Stimulated activated CD4-positive, alpha-beta T cell treated with anti-CD3 and anti-CD28 coated beads, Interleukin-12 subunit alpha, Interleukin-12 subunit beta, amount 100 ng/mL, for 48 hours (primary cell): ENCODE measurements at places on chromosomes 13 and 19.
A peak's percentile ranks its signal among the peaks of the same experiment; 100 is the strongest.

DNA sequence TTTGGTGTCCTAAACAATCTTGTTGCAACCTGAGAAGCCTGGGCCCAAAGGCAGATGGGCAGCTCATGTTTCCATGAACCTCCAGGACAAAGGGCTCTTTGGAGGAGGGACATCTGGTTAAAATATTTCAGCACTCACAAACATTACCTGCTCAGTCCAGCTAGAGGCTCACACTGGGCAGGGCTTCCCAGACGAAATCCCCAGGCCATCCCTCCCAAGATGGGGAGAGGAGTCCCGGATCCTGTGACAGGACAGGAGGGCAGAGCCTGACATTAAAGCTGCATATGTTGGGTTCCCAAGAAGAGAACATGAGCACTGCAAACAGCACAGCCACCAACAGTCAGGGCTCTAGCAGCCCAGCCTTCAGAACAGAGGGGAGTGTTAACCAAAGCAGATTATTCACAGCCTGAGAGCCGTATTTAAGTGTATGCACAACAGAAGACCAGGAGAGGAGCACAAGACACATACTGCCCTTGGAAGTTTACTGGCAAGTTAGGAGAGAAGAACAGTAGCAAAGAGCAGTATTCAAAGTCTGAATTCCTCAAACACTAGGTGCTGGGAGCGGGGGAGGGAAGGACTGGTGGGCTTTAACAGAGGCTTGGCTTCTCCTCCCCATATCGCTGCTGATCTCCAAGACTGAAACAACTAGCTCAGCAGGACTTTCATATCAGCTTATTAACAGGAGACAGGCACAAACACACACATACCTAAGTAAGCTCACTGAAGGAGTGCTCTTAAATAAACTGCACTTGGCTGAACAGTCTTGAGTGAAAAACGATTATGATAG, 12.3 kb downstream of the ATP7B start:
- DNase-seq: no peak

DNA sequence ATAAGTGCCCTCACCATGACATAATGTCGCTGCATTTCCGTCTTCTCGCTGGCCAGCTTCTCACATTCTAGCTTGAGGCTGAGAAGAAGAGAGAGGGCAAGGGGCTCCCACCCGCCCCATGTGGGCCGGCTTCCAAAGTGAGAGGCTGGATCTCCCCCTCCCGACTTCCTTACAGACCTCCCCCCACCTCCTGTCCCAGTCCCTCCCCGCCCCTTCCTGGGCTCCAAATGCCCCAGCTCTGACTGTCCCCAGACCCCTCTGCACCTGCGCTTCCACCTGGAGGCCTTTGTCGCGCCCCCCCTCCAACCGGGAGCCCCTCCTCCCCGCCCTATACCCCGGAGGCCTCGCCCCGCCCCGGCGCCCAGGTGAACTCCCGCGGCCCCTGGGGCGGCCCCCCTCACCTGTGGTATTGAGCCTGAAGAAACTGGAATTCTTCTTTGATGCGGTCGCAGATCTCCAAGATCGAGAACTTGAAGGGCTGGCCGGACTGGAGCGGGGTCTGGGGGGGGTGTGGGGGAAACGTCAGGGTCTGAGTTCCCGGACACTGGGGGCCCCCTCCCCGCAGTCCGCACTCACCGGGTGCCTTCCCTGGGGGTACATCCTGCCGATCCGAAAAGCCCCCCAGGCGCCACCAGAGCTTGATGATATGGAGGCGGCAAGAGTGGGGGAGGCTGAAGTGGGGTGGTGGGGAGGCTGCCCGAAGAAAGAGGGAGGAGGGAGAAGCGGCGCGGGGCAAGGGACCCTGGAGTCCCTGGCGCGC, 595 bp downstream of the TLE2 start:
- DNase-seq: no peak

- DNase-seq: no peak
Observed at GRCh38 chr13:59774491-59774971, 389.2 kb downstream of the DIAPH3 start.

- peak; percentile 13 for DNase-seq
Observed at GRCh38 chr13:75635828-75636435, at the start of gene LMO7. Gene LMO7, plus strand, starts transcription at chr13:75636330. Its CDS starts 328 bp downstream, at chr13:75636658.

GRCh38 chr13:38804536-38804935, 117.7 kb downstream of the FREM2 start:
- no peak for DNase-seq

- DNase-seq: no peak
Observed at GRCh38 chr13:112177450-112178288, 110.7 kb downstream of the SOX1 start.

DNA sequence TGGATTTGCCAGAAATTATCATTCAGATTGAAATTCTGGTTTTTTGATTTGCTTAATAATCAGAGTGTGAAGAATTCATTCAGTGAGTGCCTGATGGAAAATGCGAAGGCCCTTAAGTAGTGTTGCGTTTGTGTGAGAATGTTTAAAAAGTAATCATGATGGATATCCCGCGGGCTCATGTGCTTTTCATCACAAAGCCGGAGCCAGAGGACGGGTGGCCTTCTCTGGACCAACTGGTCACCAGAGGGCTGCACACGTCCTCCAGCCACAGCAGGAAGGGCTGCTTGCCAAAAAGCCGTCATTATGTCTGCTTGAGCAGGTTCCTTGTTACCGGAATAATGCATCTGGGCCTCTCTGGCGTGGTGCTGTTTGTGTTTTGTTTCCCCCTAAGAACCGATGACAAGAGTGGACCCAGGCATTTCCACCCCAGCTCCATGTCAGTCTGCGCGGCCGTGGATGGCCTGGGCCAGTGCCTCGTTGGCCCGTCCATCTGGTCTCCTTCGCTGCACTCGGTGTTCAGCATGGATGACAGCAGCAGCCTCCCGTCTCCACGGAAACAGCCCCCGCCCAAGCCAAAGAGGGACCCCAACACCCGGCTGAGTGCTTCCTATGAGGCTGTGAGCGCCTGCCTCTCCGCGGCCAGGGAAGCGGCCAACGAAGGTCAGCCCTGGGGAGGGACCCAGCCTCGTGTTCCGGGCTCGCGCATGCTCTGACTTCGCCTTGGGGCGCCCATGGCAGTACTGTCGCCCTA, 497.7 kb downstream of the MYO16 start:
- DNase-seq: no peak

GRCh38 chr19:7927605-7928333, 1.8 kb upstream of the CTXN1 start:
- no peak for DNase-seq

GRCh38 chr19:43306097-43306496, 36.8 kb upstream of the PSG9 start:
- no peak for DNase-seq

GRCh38 chr13:62324842-62325241, 909.2 kb upstream of the PCDH20 start:
- no peak for DNase-seq

- DNase-seq: no peak
Observed at GRCh38 chr19:10617409-10618121, 7.8 kb upstream of the SLC44A2 start.

DNA sequence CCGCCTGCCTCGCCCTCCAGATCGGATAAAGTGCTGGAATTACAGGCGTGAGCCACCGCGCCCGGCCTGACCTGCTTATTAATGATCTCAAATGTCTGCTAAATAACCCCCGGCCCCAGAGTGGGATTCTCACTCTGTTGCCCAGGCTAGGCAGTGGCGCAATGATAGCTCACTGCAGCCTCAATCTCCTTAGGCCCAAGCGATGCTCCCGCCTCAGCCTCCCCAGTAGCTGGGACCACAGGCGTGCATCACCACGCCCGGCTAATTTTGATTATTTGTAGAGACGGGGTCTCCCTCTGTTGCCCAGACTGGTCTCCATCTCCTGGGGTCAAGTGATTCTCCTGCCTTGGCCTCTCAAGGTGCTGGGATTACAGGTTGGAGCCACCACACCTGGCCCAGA, 626 bp upstream of the ATP5F1D start:
- DNase-seq: no peak

- DNase-seq: no peak
Observed at GRCh38 chr19:49356382-49356781, 5.8 kb downstream of the TEAD2 start.

- DNase-seq: no peak
Observed at GRCh38 chr19:38148337-38148736, 75.7 kb downstream of the DPF1 start.

DNA sequence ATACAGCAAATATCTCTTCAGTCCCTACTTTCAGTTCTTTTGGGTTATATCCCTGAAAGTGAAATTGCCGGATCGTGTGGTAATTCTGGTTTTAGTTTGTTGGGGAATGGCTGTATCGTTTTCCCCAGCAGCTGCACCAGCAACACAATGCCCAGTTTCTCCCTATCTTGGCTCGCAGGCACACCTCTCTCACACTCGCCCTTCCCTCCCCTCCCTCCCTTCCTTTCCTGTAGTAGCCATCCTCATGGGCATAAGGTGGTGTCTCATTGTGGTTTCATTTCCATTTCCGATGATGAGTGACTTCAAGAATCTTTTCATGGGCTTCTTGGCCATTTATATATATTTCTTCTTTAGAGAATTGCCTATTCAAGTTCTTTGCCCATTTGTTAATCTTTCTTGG, 8.6 kb upstream of the GPR18 start:
- DNase-seq: no peak

DNA sequence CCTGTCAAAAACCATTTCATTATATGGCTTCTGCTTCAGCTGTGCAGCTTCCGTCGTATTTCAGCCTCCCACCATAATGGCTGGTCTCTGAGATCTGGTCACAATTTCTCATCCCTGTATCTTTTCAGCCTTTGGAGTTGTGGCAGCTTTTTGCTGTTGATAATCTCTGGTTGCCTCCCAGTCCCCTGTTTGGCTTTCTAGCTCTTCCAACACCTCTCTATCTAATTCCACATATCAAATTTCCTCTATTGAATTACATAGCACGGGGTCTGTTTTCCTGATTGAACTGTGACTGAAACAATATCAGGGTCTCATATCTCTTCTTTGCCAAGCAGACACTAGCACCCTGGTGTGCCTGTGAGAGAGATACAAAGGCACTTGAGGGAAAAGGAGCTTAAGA, 222.1 kb upstream of the OBI1 start:
- DNase-seq: no peak

DNA sequence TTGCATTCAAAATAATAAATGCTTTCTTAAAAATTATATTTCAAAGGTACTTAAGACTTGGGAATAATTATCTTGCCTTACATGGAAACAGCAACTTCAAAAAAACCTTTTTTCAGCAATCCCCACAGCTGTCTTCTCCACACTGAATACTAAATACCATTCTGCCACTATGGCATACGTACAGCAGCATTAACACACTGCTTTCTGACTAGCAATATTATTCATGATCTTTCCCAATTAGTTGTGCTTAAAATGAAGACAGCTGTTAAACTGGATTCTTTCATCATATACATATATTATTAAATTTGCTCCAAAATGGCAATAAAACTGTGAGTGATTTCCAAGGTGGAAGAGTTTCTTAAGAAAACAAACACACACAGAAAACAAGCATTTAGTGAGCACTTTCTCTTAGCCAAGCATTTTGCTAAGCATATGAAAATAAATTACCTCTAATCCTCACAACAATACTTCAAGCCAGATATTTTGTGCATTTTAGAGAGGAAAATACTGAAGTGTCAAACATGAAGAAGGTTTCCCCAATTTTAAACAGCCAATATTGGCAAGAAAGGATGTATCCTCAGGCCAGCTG, 609.5 kb downstream of the SLITRK1 start:
- no peak for DNase-seq

GRCh38 chr13:110359840-110360301, 52.8 kb downstream of the COL4A2 start:
- DNase-seq: no peak

GRCh38 chr13:113152984-113153809, 5.3 kb upstream of the PROZ start:
- no peak for DNase-seq

- no peak for DNase-seq
Observed at GRCh38 chr19:16896146-16897028, 7.6 kb downstream of the F2RL3 start.

DNA sequence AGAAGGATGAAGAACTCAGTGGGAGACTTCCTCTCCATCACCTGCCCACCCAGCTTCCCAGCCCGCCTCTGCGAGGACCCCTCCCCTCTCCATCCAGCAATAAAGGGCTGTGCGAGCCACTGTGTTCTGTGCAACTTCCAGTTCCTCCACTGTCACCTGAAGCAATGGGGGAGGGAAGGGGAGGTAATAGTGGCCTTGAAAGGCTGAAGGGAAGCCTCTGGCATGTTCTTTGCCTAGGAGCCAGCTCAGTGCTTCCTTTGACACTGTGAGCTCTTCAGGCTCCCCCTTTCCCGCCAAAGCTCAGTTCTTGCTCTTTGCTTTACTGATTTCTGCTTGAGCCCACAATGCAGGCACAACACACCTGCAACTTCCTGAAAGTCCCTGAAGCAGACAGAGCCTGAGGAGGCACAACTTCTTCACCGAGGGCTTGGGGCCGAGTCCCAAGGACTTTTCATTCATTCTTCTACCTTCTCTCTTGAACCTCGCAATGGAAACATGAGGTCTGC, 73.2 kb upstream of the DOCK9 start:
- DNase-seq: no peak

DNA sequence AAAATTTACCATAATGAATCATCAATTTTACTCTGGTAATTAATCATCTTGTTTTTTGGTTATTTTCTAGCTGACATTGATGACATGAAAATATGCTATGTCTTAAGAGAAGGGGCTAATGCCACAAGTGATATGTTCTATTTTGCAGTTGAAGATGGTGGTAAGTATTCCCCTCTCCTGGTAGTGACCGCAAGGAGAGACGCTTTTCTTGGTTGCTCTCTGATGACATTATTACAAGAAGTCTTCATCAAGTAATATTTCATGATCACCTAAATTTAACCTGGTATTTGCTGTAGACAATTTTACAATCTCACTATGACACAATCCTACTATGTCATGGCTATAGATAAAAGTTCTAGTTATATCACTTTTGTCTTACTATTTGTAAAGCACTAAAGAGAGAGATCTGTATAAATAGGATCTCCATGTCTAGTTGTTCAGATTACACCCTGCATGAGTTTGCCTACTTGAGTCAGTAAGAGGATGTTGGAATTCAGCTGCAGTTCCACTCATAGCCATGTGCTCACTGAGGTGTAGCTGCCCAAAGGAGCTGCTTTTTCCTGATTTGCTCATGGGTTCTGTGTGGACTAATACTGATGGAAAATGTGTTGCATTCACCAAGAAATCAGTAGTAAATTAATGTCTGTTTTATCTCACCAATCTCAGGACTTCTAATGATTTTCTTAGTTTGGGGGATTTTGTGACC, 10.9 kb downstream of the FREM2 start:
- no peak for DNase-seq

- DNase-seq: no peak
Observed at GRCh38 chr19:17405250-17406045, at the start of gene BST2. Gene BST2, minus strand, starts transcription at chr19:17405630. Its CDS starts 55 bp downstream, at chr19:17405575.

DNA sequence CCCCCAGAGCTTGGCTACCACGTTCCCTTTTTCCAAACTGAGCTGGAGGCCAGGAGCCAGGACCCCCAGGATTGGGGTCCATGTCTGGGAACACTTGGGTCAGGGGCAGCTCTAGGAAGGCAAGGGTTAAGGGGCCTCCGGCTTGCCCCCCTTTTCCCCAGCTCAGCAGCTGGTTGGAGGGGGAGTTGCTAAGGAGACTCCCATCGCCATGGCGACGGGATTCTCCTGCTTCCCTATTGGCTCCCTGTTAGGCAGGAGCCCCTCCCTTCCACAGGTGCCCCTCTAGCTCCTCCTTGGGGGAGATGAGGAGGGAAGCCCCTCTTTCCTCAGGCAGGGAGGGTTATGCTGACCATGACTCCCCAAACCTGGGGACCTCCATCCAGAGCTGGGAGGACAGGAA, 33.9 kb downstream of the PDE4A start:
- DNase-seq: no peak

GRCh38 chr13:59547950-59548349, 615.8 kb downstream of the DIAPH3 start:
- DNase-seq: no peak
